ENCODE measurements at places on chromosomes 1 and 21.

- no peak for DNase-seq
Observed at GRCh38 chr1:176692431-176692830, 229.5 kb downstream of the PAPPA2 start.

DNA sequence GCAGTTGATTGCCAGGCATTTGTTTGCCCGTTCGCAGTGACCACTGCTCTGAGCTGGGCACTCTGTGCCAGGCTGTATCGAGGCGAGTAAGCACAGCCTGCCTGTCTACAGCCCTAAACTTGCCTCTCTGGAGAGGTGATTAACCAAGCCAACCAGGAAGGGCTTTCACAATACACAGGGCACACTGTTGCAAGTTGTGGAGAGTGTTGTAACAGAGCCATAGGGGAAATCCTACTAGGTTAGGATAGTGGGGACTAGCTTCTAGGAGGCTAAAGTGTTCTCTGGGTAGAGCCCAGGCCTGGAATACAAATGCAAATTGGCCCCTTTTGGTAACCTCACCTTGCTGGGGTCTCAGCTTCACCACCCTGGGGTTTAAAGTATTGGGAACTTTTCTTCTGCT lies 23.8 kb downstream of the PRDM2 start:
- DNase-seq = no peak

DNA sequence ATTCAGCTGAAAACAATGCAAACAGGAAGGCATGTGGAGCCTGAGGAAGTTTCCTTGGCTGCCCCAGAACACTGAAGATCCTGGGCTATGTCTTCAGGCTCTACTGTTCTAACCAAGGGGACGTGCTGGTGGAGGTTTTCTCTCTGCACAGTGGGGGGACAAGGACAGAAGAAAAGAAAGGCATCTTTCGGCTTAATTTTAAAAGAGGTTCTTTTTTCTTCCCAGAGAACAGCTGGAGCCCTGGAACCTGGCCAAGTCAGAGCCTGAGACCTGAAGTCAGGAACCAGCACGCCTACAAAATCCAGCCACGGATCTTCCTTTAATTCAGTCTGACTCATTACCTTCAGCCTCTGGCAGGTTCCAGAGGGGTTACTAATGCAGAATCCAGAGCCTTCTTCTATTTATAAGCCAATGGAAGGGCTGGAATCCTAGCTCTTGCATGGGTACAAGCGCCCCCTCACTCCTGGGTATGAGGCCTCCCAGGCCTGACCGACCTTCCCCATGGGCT lies 19.8 kb downstream of the CTNNBIP1 start:
- no peak for DNase-seq

DNA sequence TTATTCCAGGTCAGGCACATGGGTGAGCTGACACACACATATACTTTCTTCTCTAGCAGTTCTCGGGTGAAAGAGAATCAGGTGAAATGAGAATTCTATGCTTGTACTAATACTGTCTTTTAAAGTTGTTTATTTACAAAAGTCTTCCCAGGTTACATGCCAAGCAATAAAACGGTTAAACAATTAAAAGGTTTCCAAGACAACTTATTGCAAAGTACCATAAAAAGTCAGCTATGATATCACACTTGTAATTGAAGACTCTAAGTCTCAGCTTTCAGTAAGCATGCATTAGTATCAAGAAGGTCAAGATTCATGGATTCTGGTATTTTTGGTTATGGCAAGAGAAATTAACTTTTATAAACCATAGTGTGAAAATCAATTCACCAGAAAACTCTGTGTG lies 171.4 kb downstream of the PDE4B start:
- DNase-seq = no peak

Measured in GM10248 (cell line).